ENCODE measurements at places on chromosomes 12 and 14. TPM values are rescaled to one million over a fixed set of nuclear protein-coding genes. Genes with fewer than 3 reads are reported as not detected.

GRCh38 chr14:69886453-69887242 lies 7.4 kb downstream of the SMOC1 start:
- peak; percentile 64 for DNase-seq

DNA sequence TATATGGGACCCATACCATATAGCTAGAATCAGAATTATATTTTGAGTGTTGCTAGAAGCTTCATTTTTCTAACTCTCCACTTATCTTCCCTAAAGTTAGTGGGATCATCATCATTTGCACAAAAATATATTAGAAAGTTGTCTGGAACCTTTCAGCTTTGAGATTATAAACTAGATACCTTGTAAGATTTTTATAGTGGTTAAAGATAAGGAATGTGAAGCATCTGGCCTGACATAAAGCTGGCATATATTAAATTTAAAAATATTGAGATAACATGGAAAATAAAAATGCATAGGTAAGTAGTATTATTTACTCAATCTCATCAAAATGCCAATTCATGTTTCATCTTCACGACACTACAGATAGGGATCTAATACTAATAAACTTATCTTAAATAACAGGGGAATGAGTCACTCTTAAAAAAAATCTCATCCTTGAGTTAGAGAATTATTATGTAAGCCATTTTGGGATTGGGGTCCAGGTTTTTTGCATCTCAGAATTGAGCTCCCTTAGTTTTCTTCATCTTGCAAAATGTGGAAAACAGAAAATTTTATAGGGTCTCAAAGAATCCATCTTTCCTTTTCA lies 318.5 kb downstream of the KCNC2 start:
- DNase-seq = no peak

- no peak for DNase-seq
Measured at GRCh38 chr14:97642631-97643030, 845.4 kb downstream of the VRK1 start.

- DNase-seq = no peak
Measured at GRCh38 chr12:49671031-49671765, 36.0 kb downstream of the FMNL3 start.

DNA sequence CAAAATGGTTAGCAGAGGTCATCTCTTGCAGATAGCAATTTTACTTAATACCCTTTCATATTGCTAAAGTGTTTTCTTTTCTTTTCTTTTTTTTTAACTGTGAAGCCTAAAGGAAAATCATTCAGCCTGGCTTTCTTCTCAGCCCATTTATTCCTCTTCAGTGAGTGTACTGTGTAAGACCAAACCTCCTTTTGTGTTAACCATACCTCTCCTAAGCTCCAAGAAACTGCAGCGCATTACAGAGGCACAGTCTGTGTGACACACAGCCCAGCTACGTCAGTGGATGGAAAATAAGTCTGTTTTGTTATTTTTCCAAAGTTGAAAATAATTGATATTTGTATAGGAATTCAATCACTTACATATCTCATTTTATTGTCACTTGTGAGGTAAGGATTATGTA lies 21.7 kb downstream of the DCAF5 start:
- no peak for DNase-seq

GRCh38 chr12:128612150-128612850 lies 211.5 kb downstream of the SLC15A4 start:
- no peak for DNase-seq

DNA sequence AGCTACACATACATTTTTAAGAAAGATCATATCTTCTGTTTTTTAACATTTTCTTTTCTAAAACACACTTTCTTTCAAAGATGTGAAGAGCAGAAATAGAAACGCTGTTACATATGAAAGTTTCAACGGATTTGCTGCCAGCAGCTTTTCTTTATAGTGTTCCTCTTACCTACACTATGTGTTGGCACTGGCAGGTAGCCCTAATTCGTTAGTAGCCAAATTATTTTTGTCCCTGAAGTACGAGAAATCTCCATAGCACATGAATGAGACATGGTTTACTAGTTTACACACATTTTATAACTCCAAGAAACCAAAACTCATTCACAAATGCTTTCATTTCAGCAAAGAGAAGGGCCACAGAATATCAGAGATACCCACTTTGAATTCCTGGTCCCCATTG lies 6.6 kb downstream of the SOX5 start:
- DNase-seq = no peak

DNA sequence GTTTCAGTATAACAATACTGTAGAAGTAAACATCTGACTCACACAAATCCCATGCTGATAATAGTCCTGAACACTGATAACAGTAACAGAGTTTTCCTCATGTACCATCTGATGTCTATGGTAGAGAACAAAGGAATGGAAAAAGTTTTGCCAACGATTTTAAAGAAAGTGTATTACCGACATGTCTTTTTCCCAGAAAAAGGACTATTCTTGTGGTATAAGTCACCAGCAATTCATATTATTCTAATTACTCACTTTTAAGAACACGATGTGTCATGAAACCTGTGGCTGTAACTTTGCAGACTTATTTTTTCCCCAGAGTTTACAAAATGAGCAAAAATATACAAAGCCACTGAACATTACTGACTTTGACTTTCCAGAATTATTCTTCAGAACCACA lies 40.1 kb upstream of the DCN start:
- DNase-seq = peak; percentile 89

- DNase-seq = no peak
Measured at GRCh38 chr14:33052943-33053342, 114.3 kb downstream of the NPAS3 start.

DNA sequence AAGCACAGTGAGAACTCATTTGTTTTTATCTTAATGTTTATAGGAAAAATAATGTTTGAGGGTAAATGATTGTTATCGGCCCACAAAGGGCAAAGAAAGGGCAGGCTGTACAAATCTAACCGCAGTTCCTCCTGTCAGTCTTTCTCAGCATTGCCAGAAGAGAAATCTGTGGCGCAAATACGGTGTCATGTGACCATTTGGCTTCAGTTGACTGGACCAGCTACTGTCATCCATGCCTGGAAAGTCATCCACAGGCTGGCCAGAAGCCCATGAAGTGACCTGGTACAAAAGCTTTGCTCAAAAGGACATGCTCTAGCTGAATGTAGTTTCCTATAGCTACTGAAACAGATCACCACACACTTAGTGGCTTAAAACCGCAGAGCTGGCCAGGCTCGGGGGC lies 43.6 kb downstream of the HCAR2 start:
- DNase-seq = no peak

Gene COX8C
- not detected for total RNA-seq

Gene PTPN21
- 14.7 TPM for total RNA-seq

Gene CCDC184
- 0.26 TPM for total RNA-seq
